A549 (cell line): ENCODE measurements at places on chromosomes 5 and 9. TPM values are rescaled to one million over a fixed set of nuclear protein-coding genes. Genes with fewer than 3 reads are reported as not detected.

The MEGF10 gene
- polyA plus RNA-seq = not detected in 3 replicates

The RXRA gene
- 22.0 to 23.9 TPM (median 22.5 TPM) in 3 replicates for polyA plus RNA-seq

The PAIP1 gene
- 84.6 to 89.6 TPM (median 86.7 TPM) in 3 replicates for polyA plus RNA-seq

The TMEM215 gene
- 0.03 TPM in 2 of 3 replicates, not detected in the other for polyA plus RNA-seq

DNA sequence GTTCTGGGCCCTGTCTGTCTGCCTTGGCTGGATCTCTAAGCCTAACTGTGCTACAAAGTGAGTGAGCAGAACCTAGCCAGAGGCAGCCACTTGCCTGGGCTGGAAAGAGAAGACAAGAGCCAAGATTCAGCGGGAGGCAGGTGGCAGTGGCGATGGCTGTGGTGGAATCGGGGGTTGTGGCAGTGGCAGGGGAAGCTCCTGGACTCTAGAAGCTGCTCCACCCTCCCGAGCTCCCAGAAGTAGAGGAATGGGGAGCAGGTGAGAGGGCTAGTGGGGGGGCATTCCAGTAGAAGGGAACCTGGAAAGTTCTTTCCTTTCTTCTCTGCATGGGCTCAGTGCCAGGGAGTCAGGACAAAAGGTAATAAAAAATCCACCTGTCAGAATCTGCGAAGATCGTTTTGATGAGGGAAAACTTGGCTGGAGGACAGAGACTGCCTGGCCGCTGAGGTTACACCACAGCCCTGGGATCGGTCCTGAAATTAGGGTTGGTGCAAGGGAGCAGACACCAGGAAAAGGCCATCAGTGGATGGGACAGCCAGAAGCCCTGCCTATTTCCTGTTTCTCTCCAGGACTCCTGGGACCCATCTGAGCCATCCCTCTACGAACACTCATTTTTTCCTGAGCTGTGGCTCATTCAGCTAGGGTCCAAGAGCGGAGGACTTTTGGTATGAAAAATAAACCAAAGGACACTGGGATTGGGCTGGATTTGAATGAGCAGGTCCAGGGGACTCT lies 1.6 kb downstream of the CRAT start:
- DNase-seq = no peak

- no peak for DNase-seq
Measured at GRCh38 chr5:11681796-11682195, 222.4 kb downstream of the CTNND2 start.

- DNase-seq = no peak
Measured at GRCh38 chr5:127085371-127085770, 12.1 kb upstream of the C5orf63 start.

GRCh38 chr9:138082918-138083636 lies 205.5 kb downstream of the CACNA1B start:
- no peak for DNase-seq

- DNase-seq = no peak
Measured at GRCh38 chr9:30522486-30522885, 1862.0 kb upstream of the ACO1 start.

DNA sequence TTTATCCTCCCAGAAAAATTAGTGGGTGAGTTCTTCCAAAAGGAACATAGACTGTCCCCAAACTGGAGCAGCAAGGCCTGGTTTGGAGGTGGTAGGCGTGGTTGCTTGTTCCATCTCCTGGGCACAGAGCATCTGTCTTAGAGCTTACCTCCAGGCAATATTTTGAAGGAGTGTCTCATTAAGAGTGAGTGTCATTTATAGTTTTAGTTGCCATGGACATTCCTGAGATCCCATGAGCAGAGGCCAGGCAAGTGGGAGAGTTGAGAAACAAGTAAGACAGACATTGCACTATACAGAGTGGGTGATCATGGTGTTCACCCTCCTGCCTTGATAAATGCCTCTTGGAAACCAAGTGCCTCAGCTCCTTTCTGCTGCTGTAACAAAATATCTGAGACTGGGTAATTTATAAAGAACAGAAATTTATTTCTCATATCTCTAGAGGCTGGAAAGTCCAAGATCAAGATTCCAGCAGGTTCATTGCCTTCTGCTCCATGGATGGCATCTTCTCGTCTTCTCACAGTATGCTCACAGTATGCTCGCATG lies 68.5 kb downstream of the KIAA1958 start:
- no peak for DNase-seq
